ENCODE measurements at places on chromosomes 2 and 18. TPM values are rescaled to one million over a fixed set of nuclear protein-coding genes. Genes with fewer than 3 reads are reported as not detected.

GRCh38 chr2:134773759-134774742 lies 55.3 kb upstream of the TMEM163 start:
- no peak overlapping the region for H3K4me3 ChIP-seq
- no peaks in the 10 kb centered on the region for H3K27me3 ChIP-seq
- H3K4me1 ChIP-seq: no peaks in the 10 kb centered on the region
- no peak for DNase-seq
- no peaks in the 10 kb centered on the region for H3K36me3 ChIP-seq

- DNase-seq: no peak
- H3K4me1 ChIP-seq: no peaks in the 10 kb centered on the region
- no peaks in the 10 kb centered on the region for H3K27me3 ChIP-seq
- no peak overlapping the region for H3K4me3 ChIP-seq
- H3K27ac ChIP-seq: no peak overlapping the region
Observed at GRCh38 chr18:36461551-36461987, 164.1 kb downstream of the FHOD3 start.

- peak overlapping the region; percentile 72 for H3K4me3 ChIP-seq
- H3K27me3 ChIP-seq: peaks cover 3% of the 10 kb centered on the region
- no peaks in the 10 kb centered on the region for H3K4me1 ChIP-seq
- peaks cover 2% of the 10 kb centered on the region for H3K36me3 ChIP-seq
Observed at GRCh38 chr2:119679846-119680245, 845 bp downstream of the TMEM177 start.

GRCh38 chr2:222844323-222844722 lies 16.5 kb upstream of the ACSL3 start:
- H3K27me3 ChIP-seq: no peaks in the 10 kb centered on the region
- peak; percentile 94 for DNase-seq
- no peaks in the 10 kb centered on the region for H3K36me3 ChIP-seq
- no peak overlapping the region for H3K27ac ChIP-seq
- H3K4me3 ChIP-seq: no peak overlapping the region
- no peaks in the 10 kb centered on the region for H3K4me1 ChIP-seq

DNA sequence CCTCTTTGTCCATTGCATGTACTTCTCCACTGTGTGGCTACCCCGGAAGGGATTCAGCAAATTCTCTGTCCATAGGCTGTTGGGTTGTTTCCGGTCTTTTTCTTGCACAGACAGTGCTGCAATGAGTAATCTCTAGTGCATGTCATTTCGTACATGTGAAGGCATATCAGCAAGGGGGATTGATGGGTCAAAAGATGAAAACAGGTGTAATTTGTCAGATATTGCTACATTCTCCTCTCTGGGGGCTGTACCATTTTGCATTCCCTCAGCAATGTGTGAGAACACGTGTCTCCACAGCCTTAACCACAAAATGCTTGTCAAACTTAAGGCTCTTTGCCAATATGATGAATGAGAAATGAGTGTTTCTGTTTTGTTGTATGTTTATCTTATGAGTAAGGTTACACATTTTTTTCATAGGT lies 60.5 kb downstream of the KLHL29 start:
- H3K36me3 ChIP-seq: no peaks in the 10 kb centered on the region

DNA sequence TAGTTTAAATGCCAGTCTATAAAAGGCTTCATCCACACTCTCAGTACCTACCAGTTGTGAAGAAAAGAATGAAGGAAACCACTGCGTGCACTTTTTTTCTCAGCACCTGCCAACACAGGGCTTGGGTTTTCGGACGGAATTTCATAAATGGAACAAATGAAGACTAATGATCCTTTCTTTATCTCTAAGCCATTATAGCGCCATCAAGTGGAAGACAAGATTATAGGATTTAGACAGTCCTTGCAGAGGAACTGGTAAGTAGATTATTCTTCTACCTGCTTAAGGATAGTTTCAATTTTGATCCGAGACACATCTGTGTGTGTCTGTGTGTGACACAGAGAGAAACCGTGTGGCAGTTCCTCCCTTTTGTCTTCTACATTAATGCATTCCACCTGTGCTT lies 245.6 kb downstream of the NRXN1 start:
- H3K27ac ChIP-seq: no peak overlapping the region
- H3K4me1 ChIP-seq: no peaks in the 10 kb centered on the region
- no peak for DNase-seq

DNA sequence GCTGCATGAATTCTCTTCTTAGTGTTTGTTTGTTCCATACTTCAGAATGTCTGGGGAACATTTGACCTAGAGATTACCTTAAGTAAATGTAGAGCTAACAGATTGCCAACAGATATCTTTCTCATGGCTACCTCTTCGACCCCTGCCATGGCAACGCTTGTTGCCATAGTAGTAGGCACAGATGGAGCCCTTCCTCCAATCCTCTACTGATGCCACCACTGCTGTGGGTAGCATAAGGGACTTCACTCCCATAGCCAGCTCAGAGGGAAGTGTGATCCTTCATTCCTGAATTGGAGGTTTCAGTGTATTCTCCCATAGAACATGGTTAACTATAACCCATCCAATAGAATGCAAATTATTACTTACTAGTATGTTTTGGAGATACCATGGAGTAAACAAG lies 543.6 kb upstream of the NRP2 start:
- H3K27ac ChIP-seq: no peak overlapping the region
- no peaks in the 10 kb centered on the region for H3K4me1 ChIP-seq
- no peaks in the 10 kb centered on the region for H3K27me3 ChIP-seq

DNA sequence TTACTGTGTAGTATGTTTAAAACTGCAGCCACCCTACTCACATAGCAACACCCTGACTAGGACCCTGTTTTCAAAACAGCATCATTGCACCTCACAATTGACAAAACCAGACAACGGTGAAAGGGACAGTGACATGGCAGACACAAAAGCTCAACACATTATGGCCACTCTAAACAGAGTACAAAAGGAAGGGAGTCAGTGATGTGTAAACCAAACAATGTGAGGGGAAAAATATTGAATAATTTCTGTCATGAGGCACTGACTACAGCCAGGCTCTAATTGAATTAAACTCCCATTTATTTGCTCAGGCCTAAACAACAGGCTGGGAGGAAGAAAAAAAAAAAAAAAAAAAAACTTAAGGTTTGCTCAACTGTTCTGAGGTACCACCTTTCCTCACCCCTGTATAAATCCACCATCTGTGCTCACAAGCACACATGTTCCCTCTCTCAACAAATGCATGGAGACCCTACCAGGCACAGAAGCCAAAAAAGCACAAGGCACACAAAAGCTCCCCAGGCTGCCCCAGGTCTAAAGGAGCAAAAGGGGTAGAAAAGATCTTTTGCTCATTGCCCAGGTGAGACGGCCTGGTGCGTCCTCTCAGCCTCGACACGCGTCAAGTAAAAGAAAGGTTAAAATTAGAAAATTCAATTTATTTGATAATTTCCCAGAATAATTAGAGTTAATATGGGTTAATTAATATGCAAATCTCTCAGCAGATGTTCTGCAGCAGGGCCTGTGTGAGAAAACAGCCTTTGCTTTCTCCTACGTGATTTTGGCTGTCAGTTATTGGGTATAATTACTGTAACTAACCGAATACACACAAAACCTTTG lies 80.9 kb downstream of the ZEB2 start:
- H3K4me3 ChIP-seq: no peak overlapping the region
- no peaks in the 10 kb centered on the region for H3K4me1 ChIP-seq
- no peaks in the 10 kb centered on the region for H3K27me3 ChIP-seq
- no peak for DNase-seq

The LIMS3 gene
- total RNA-seq: not detected
